ENCODE measurements at places on chromosomes 5 and 9.

DNA sequence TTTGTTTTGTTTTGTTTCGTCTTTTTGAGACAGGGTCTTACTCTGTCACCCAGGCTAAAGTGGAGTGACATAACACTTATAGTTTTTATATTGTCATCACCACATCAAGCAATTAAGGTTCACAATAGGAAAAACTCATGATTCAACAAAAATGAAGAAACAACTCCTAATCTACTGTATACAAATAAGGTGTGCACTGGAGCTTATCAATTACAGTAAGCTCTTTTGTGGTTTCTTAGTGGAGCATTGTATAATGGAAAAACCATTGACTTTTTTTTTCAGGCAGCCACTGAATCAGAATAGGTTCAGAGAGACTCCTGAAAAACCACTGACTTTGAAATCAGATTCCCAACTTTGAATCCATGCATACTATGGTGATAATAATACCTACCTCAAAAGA is 10.8 kb upstream of the PLIN2 start:
- no peak for DNase-seq

DNA sequence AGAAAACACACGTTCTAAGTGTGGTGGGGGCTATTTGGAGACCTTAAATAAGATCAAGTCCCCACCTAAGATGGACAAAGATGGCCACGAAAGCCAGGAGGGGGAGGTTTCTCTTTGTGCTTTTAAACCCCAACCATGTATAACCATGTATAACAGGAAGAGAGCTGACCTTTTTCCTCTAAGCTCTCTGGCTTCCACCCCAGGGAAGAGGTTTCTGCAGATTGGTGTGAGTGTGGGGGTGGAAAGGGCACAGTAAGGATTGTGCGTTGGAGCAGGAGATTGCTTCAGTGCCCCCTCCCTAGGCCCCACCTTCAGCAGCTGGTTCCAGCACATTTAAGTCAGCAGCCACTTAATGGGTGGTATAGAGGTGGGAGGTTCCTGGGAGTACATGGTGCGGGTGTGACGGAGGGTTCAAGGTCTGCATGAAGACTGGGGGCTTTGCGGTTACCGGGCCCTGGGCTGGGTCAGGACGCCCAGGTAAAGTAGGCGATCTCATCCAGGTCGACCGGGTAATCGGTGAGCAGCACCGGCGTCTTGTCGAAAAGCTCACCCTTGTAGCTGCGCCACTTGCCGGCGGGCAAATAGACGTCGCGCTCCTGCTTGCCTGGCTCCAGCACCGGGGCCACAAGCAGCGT is 6.2 kb downstream of the MYORG start:
- no peak for DNase-seq

DNA sequence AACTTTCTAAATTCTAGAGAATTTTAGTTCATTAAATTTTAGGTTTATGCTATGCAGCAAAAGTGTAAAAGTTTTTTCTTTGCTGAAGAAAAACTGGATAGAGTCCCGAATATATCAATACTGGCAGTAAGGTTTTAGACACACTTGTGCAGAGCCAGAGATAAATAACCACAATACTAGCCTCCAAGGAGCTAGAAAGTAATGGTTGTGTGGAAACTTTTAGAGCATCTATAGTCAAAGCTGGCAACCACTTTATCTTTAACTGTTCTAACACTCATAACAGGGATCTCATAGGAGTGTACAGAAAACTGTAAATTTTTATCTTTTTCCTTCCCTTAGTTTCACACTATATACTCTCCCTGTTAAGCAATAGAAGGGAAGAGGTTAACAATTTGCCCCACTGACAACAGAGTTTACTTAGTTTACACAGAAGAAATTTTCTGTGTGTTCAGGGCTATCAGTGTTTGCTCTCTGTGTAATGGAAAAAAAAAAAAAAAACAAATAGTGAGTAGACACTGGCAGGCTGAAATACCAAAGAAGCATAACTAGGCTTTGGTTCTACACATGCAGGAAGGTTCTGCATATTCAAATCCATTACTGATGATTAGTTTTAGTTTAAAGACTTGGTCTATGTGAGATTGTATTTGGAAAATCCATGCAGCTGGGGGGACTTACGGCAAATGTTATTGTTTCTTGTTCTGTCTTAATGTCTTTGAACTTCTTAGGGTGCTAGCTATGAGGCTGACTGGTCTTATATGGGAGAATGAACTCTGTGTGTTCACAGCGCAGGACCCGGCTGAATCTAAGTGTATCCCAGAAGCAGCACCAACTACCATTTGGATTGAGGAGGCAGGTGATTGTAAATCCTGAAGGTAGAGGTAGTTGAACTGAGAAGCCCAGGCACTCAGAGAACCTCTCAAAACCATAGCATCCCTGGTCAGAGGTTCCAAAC is 187.6 kb downstream of the PCSK1 start:
- no peak for DNase-seq

DNA sequence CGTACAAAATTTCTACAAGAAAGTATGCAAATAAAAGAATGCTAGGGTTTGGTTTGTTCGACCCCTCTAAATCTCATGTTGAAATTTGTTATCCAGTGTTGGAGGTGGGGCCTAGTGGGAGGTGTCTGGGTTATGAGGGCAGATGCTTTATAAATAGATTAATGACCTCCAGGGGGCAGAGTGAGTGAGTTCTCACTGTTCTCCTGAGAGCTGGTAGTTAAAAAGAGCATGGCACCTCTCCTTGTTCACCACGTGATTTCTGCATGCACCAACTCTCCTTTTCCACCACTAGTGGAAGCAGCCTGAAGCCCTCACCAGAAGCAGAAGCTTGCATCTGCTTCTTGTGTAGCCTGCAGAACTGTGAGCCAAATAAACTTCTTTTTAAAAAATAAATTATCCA is 50.4 kb upstream of the FAM170A start:
- peak; percentile 15 for DNase-seq

DNA sequence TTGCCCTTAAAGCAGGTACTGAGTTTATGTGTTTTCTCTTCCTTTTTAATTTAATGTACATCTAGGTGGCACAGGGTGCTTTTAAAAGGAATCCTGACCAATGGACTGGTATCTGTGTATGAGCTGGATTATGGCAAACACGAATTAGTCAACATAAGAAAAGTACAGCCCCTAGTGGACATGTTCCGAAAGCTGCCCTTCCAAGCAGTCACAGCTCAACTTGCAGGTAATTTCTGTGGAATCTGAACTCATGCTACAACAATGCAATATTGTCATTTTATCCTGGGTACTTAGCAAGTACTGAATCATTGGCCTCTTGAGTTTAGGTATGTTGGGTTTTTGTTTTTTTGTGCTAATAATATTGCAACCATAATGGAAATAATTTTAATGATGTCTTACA is 14.4 kb upstream of the TMOD1 start:
- no peak for DNase-seq

DNA sequence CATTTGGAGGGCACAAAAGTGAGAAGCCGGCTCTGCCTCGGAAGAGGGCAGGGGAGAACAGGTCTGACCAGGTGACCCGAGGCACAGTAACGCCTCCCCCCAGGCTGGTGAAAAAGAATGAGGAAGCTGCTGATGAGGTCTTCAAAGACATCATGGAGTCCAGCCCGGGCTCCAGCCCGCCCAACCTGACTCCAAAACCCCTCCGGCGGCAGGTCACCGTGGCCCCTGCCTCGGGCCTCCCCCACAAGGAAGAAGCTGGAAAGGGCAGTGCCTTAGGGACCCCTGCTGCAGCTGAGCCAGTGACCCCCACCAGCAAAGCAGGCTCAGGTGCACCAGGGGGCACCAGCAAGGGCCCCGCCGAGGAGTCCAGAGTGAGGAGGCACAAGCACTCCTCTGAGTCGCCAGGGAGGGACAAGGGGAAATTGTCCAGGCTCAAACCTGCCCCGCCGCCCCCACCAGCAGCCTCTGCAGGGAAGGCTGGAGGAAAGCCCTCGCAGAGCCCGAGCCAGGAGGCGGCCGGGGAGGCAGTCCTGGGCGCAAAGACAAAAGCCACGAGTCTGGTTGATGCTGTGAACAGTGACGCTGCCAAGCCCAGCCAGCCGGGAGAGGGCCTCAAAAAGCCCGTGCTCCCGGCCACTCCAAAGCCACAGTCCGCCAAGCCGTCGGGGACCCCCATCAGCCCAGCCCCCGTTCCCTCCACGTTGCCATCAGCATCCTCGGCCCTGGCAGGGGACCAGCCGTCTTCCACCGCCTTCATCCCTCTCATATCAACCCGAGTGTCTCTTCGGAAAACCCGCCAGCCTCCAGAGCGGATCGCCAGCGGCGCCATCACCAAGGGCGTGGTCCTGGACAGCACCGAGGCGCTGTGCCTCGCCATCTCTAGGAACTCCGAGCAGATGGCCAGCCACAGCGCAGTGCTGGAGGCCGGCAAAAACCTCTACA is 11.8 kb downstream of the QRFP start:
- DNase-seq: no peak

DNA sequence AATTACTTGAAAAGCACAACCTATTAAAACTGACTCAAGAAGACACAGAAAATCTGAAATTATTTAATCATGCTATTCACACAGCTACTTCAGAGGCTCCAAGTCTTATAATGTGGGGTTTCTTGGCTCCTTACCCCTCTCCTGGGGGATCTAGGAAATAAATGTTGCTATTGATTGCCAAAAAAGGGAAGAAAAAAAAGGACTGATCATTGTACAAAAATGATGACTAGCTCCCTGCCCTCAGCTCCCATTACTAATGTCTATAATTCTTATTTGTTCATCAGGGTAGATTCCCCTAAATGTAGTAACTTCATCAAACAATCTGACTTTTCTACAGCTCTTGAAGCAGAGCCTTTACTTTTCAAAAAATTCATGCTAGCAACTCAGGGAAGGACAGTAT is 3.3 kb upstream of the SMC5 start:
- no peak for DNase-seq

DNA sequence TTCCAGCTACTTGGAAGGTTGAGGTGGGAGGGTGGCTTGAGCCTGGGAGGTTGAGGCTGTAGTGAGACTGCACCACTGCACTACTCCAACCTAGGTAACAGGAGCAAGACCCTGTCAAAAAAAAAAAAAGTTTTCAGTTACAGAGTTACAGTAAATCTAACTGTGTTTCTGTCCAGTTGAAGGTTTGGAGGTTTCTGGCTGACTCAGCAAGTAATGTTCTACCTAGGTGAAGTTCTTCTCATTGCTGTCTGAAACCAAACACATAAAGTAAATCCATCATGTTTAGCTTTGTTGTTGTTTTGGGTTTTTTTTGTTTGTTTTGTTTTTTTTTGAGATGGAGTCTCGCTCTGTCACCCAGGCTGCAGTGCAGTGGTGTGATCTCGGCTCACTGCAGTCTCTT is 7.9 kb upstream of the ANKHD1 start:
- no peak for DNase-seq

GRCh38 chr5:6450319-6450833 is 1.7 kb downstream of the UBE2QL1 start:
- DNase-seq: no peak

DNA sequence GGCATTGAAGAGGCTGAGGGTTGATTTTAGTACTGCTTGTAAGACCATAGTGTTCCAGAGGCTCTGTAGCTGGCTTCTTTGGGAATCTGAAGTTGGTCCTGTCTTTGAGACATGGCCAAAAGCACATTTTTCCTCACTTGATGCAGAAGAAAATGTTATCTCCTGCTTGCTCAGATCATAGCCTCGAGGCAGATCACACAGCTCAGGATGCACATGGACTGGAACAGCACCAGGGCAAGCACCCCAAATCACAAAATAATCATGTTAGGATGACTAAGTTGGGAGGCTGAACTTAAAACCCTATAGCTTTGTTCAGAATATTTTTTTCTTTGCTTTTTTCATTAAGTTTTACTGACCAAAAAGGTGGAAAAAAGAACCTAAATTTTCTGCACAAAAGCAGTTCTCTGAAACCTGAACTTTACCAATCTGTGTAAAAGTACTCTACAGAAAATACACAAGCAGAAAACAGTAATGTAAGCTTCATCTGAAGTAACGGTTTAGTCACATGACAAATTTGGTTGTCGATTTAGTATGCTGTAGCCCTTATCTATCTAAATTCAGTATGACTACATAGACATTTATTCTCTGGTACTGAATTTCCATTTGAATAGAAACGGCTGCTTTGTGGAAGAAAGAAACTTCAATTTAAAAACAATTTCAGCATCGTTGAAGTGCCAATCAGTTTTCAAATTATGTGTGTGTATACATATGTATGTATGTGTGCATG is 3.4 kb downstream of the KLHL9 start:
- DNase-seq: no peak

DNA sequence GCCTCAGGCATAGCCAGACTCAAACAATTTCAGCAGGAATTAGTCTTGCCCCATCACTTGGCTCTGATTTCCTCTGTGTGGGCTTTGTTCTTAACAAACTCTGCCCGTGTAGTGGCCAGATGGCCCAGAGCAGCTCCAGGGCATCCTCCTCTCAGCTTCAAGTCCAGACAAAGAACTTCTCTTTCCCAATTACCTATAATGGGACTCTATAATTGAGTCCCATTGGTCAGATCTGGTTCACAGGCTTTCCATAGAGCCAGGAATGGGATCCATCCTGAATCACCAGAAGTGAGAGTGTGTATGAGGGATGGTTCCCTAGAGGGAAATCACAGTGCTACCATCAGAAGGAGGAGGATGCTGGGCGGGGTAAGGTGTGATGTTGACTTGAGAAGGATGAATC is 515.8 kb downstream of the KIF4B start:
- DNase-seq: no peak

- no peak for DNase-seq
Measured at GRCh38 chr5:58794875-58795274, 212.0 kb downstream of the RAB3C start.

DNA sequence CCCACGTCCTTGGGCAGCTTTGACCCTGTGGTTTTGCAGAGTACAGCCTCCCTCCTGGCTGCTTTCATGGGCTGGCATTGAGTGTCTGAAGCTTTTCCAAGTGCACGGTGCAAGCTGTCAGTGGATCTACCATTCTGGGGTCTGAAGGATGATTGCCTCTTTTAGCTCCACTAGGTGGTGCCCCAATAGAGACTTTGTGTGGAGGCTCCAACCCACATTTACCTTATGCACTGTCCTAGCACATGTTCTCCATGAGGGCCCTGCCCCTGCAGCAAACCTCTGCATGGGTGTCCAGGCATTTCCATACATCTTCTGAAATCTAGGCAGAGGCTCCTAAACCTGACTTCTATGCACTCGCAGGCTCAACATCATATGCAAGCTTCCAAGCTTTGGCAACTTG is 644.2 kb upstream of the CDH9 start:
- no peak for DNase-seq

GRCh38 chr5:128538250-128539037 is 399 bp upstream of the FBN2 start:
- DNase-seq: peak; percentile 65

DNA sequence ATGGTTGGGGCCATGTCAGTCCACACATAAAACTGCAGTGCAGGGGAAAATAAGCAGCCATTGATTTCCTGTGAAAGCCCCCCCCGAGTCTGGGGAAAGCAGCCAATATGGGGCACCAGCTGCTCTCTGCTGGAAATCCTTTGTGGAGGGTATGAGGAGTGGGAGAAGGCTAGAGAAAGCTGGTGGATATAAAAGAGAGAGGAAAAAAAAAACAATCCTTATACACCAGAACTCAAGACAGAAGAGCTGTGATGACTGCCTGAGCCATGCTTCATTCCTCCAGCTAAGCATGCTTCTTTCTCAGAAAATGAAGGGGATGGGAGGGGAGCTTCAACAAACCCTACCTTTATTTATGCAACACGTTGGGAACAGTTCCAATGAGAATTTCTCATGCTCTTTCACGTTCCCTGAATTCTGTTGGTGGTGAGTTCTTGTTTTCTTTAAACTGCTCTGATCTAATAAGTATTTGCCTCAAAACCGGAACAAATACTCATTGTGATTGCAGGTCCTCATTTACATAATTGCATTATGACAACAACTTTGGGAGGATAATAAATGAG is 688.0 kb upstream of the SEMA6A start:
- DNase-seq: no peak

Data from HS-27A (cell line).